B cell (primary cell): ENCODE measurements at places on chromosomes 7 and 10.

DNA sequence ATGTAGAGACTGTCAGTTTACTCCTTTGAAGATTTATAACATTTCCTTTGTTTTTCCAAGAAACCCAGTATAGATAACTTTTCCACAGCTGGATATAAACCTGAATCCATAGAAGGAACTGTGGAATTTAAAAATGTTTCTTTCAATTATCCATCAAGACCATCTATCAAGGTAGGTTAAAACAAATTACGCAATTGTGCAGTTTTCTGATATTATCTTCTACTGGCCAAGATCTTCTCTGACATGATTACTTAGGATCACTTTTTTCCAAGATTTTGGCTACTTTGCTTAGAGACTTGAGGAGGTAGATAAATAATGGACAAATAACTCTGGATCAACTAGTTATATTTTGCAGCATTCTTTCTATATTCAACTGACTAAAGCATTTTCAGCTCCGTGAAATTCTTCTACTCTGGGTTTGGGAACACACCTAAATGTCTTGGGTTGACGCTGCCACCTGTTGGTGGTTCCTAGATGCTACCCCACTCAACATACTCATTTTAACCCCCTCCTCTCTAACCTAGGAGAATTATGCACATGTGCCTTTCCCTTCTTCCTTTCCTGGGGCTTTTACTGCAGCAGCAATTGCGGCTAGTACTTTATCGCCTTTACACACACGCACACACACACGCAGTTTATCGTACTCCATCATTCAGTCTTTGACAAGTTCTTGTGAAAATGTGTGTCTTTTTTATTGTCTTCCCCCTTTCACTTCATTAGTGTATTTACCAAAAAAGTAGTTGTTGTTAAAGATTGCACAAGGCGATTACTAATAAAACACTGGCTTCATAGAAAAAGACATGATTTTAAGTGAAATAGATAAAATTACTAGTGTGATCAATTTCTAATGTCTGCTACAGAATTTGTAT is 32.7 kb downstream of the ABCB5 start:
- DNase-seq: peak; percentile 3

- no peak for DNase-seq
Measured at GRCh38 chr10:124706462-124707143, 37.6 kb downstream of the FAM53B start.

- DNase-seq: peak; percentile 52
Measured at GRCh38 chr10:100728928-100729861, 16.2 kb upstream of the PAX2 start.

GRCh38 chr7:92621561-92622023 is 31.4 kb upstream of the FAM133B start:
- no peak for DNase-seq

GRCh38 chr10:4162571-4163286 is 377.7 kb upstream of the KLF6 start:
- no peak for DNase-seq

DNA sequence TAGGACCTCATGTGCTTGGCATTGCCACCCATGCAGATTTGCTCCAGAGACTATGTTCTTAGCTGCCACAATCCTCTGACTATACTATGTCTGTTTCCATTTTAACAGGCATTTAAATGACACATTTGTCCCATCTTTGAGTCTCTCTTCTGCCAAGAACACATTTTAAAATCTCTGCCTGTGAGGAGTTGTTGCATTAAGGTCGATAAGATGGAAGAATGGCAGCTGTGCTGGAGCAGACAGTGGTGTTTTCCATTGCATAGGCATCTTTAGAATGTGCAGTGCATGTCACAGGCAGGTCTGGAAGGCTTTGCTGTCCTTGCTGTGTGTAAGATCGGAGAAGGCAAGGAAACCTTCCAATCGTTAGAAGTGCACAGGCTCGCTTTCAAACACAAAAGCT is 70.9 kb upstream of the CELF2 start:
- DNase-seq: no peak

- peak; percentile 13 for DNase-seq
Measured at GRCh38 chr10:61390851-61391250, 62.3 kb downstream of the TMEM26 start.

DNA sequence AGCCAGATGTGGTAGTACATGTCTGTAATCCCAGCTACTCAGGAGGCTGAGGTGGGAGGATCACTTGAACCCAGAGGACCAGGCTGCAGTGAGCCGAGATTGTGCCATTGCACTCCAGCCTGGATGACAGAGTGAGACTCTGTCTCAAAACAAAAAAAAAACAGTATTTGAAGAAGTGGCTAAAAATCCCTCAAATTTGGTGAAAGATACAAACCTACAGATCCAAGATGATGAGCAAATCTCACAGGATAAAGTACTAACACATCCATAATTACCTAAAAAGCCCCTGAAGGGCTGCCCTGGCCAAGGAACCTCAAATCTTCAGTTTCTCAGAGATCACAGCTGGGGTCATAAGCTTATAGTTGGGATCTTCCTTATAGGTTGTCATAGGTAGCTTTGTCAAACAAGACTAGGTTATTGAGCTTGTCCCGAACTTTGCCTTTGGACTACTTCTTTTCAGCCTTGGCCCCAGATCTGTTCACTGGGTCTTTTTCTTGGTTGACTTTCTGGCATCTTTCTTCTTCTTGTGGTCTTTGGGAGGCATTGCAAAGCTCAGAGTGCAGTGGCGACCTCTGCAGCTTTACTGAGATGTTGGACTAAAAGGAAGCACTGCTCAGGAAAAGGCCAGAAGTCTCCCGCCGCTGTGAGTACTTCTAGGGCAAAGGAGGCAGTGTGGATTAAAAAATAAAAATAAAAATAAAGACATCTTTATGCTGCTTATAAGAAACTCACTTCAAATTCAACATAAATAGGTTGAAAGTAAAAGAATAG is 28.6 kb upstream of the SAR1A start:
- DNase-seq: no peak

GRCh38 chr7:142185069-142185468 is 72.8 kb downstream of the PRSS58 start:
- no peak for DNase-seq

- peak; percentile 63 for DNase-seq
Measured at GRCh38 chr7:27697861-27698430, 35.3 kb upstream of the HIBADH start.

GRCh38 chr7:43785420-43785819 is 26.9 kb downstream of the BLVRA start:
- DNase-seq: no peak

DNA sequence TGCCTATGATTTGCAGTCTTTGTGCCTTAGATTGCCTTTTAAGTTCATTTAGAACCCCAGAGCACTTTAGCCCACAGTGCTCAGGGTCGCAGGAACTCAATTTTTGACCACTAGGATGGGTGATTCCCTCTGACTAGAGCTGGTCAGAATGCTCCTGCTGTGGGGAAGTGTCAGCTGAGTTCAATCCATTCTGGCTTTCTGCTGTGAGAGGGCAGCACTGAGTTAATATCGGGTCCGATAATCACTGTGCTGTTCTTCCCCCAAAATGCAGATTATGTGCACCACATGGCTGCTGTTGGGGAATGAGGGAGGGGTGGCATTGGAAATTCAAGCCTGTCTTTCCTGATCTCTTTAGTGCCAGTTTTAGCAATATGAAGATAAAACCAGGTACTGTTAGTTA is 886.4 kb downstream of the DNAJB9 start:
- DNase-seq: no peak

DNA sequence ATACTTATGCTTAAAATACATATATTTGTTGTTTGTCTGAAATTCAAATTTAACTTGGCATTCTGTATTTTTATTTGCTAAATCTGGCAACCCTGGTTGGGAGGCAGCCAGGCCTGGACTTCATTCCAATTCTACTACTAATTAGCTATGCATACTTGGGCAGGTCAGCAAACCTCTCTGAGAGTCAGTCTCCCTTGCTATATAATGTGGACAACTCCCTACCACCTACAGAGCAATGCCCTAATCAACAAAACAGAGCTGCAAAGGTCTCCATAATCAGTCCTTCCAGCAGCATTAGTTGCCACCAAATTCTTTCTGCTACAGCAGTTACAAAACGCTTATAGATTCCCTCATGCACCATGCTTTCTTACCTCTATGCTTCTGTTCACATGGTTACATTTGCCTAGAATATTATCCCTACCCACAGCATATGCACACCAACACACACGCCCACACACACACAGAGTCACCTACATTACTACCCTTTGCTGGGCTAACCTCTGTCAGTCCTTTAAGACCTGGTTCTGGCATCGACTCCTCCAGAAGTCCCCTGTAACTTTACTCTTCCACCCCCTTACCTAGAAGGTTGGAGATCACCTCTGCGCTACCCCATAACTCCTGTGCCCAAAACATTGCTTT is 188.7 kb downstream of the FGFR2 start:
- DNase-seq: no peak

DNA sequence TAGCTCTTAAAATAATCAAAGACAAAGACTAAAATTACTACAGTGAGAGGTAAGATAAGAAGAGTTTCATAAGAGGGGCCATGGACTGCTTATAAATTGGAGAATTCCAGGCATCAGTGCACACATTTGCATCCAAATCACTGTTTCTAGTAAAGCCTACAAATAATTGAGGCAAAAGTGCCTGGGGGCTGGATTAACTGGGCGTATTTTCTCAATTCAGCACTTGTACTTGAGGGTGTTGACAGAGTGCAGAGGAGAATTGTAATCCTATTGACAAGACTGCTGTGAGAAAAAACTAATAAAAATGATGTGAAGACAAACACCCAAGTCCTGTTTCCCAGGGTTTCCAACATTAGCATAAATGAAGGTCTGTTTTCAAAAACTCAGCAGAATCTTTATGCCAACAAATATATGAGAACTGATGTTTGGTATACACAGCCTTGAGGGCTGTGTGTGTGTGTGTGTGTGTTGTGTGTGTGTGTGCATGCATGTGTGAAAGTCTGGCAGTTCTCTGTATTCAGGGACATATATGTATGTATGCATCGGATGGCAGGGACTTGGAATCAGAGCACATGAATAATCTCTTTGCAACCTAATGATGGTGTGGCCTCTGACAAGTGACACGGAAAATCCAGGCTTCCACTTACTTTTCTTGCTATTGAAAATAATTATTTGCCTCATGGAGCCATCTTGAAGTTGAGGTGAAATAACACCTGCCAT is 182.1 kb upstream of the CDC14C start:
- no peak for DNase-seq

GRCh38 chr10:71604324-71605018 is 115.1 kb downstream of the C10orf105 start:
- no peak for DNase-seq

GRCh38 chr10:34291466-34292193 is 523.5 kb downstream of the PARD3 start:
- DNase-seq: no peak

- DNase-seq: no peak
Measured at GRCh38 chr7:11956991-11957390, 125.0 kb upstream of the THSD7A start.

- no peak for DNase-seq
Measured at GRCh38 chr7:96675548-96675947, 34.1 kb downstream of the SEM1 start.

DNA sequence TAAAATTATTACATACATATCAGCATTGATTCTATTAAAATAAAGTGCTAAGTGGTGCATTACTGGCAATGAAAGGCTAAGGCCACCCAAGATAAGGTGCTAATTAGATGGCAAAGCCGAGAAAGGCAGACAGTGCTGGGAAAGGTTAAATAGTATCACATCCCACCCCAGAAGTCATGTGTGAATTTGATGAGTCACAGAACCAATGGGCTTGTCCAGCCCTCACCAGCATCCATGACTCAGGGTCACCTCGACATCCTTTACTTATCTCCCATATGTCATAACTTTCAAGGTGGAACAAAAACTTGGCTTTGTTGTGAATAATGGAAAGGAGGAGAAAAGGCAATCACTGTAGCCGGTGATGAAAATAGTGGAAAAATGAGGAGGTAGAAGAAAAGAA is 459.1 kb downstream of the PLXNA4 start:
- no peak for DNase-seq

DNA sequence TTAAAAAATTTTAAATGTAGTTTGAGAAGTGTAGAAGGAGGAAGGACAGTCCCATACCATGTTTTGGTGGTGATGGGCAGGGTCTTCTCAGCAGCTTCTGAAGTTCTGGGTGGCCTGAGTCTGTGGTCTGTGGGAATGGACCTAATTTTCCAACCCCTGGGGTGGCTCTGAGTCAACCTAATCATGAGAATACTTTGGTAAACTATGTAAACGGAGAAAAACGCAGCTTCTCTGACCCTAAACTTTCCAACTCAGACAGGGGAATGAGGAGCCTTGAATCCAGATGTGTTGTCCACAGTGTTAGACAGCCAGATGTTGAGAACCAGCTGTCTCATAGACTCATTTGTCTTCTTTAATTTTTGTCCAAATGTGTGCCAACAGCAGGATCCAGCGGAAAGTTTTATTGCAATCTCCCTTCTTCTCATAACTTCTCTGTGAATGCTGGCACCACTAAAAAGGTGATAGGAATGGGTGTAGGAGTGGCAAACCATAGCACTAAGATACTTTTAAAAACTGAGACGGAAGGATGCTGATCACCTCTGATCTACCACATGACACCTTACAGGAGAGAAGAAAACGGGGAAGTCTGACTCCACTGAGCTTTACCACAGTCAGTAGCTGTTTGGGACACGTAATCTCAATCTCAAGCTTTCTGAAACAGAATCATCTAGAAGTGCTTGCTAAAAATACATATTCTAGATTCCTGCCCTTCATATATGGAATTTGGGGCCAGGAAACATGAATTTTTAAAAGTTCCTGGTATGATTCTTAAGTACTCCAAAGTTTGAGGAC is 90.5 kb upstream of the PHYHIPL start:
- DNase-seq: no peak

- DNase-seq: no peak
Measured at GRCh38 chr7:67866054-67866453, 869.4 kb downstream of the TYW1 start.

GRCh38 chr10:103829278-103829677 is 26.1 kb downstream of the SH3PXD2A start:
- no peak for DNase-seq

DNA sequence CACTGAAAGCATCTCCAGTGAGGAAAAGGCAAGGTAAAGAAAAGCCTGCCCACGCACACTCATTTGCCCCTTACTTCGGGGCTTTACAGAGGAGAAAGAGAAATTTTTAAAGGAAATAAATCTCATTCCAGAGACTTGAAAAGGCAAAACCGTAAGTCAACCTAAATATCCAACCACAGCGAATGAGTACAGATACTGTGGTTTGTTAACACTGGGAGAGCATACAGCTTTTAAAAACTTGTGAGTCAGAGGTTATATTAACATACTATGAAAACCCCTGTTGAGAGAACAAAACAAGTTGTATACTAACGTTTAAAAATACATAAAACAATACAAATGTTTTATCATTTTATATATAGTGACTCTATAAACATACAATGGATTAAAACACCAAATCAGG is 28.6 kb upstream of the ST7 start:
- no peak for DNase-seq

GRCh38 chr7:36683695-36684357 is 40.5 kb downstream of the AOAH start:
- no peak for DNase-seq

DNA sequence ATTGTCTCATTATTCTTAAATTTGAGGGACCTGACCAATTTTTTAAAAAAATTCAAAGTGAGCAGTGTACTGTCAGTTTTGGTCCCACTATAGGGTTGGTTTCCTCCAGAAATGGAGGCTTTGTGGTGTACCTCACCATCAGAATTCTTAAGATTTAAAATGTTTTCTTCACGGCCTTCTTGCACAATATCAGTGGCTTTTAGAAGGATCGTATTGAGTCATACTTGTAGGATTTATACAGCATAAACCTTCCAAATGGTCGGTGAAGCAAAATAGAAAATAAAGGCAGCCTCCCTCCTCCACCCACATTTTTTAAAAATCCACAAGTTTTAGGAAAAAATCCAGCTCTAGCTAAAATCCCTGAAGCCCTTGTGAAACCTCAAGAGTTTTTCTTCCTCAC is 126.4 kb downstream of the RNLS start:
- no peak for DNase-seq
